ENCODE measurements at places on chromosomes 2 and 18. TPM values are rescaled to one million over a fixed set of nuclear protein-coding genes. Genes with fewer than 3 reads are reported as not detected.

Gene DIPK1C
- not detected for total RNA-seq

Gene HAAO
- 12.5 TPM for total RNA-seq

Gene COL5A2
- 209 TPM for total RNA-seq

Gene SLC5A7
- 2.1 TPM for total RNA-seq

Gene AAMP
- total RNA-seq = 72.9 TPM

DNA sequence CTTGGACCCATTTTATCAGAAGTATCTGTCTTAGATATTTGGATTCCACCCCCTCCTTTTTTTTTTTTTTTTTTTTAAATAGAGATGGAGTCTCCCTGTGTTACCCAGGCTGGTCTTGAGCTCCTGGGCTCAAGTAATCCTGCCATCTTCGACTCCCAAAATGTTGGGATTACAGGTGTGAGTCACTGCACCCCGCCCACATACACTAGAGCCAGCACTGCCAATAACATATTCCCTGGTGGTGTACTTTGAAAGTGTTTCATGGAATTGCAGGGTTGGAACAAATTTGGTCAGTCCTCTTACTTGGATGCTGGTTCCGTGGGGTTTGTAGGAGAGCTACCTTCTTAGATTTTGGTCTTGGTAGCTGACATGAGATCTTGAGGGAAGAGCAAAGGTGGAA lies 15.0 kb downstream of the PDCL3 start:
- no peak overlapping the region for H3K27ac ChIP-seq
- H3K4me3 ChIP-seq = no peak overlapping the region
- no peaks in the 10 kb centered on the region for H3K4me1 ChIP-seq
- no peak for DNase-seq

Data from lung (tissue), 17 donors.